ENCODE measurements at places on chromosomes 4 and X.
A peak's percentile ranks its signal among the peaks of the same experiment; 100 is the strongest.

- DNase-seq, result no peak
Measured at GRCh38 chr4:95318483-95318882, 230.3 kb downstream of the UNC5C start.

DNA sequence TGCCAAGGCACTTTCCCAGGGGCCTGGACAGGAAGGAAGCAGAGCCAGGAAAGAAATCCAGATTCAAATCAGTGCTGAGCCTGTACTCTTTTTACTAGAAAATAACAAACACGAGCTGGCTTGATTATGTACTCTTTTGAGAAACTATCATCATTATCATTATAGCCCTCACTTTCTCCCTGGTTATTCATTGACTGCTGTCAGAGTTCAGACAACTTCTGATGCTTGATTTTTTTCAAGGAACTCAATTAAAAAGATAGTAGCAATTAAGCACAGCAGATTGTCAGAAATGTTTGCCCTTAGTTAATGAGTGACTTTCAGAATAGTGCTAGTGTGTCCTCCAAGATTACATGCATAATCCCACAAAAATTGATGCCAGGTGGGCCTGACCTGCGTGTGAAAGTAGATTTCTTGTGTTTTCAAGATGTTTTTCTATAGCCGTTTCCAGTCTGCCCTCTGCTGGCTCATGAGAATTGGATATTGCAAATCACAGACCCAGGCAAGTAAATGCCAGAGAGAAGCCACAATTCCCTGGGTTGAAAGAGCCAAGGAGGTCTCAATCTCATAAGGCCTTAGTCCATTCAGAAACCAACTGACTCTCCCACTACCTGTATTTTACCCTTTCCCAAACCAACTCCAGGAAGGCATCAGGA lies 14.3 kb upstream of the PNPLA4 start:
- DNase-seq, result no peak

- no peak for DNase-seq
Measured at GRCh38 chr4:8005814-8006215, 66.2 kb upstream of the AFAP1 start.

DNA sequence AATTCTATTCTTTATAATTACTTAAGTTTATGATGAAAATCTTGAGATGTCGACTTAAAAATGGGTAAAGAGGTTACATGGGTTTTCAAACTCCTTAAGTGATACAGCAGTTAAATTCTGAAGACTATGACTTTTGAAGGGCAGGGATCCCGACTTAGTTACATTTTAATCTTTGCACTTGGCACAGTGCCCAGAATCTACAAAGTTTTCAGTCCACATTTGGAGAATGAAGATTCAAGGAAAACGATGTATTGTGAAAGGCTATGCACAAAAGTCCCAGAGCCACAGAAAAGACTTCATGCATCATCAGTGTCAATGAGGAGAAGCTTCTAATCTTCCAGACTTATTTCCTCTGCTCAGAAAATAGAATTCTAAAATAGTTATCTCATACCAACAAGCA lies 36.3 kb upstream of the GRPR start:
- no peak for DNase-seq

DNA sequence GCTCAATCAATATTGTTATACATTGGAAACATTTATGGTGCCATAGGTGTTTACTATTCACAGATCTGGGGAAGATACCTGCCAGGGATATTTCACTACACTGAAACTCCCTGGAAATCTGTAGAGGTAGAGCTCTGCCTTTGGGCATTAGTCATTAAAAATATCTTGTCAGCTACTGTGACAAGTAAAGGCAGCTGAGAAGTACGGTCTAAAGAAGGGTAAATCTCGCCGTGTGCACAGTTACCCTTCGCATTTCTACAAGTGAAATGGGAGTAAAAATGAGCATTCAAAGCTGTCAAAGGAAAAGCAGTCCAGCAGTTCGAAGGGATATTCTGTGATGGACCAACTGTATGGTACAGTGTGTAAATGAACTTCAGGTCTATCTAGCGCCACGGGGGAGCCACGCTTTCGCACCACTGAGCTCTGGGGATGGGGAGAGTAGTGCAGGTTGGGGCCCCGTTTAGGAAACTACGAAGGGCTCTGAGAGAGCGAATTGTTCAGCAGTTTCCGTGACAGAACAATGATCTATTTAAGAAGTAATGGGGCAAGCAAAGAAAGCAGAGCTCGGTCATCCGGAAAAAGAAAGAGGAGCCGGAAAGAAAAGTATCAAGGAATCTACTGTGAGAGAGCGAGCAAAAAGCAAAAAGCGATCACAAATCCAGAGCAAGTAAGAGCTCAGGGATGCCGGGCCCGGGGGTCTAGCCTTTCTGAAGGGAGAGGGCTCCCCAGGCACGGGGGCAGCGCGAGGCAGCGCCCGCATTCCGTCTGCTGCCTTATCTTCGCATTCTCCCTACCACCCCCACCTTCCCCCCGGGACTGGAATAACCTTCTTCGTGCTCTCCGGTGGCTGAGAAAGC lies 646 bp downstream of the TIGD4 start:
- DNase-seq, result peak; percentile 27

DNA sequence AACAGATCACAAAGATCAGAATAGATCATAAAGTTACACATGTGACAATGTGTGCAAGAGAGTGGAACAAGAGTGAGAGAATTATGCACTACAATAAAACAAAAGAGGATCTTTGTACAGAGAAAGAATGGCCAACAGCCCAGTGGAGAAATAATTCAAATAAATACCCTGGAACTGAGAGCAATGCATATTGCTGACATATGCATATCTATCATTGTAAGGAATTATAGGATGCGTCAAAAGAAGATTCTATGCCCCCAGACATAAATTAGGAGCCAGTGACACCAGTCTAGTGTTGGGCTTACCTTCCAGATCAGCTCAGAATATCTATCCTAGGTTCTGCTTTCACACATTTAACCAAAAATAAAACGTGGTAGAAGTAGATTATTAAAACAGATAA lies 320.1 kb upstream of the VCX start:
- DNase-seq, result no peak

- DNase-seq, result no peak
Measured at GRCh38 chrX:13689741-13690211, 848 bp downstream of the RAB9A start.

GRCh38 chr4:52250154-52250553 lies 199.1 kb downstream of the SPATA18 start:
- DNase-seq, result no peak

Data from activated naive CD4-positive, alpha-beta T cell treated with anti-CD3 and anti-CD28 coated beads, Interleukin-2, amount 50 U/mL, for 16 hours (primary cell).